Inflammatory macrophage treated with lipopolysaccharide for 4 hours (primary cell): ENCODE measurements at places on chromosomes 2 and 18.

DNA sequence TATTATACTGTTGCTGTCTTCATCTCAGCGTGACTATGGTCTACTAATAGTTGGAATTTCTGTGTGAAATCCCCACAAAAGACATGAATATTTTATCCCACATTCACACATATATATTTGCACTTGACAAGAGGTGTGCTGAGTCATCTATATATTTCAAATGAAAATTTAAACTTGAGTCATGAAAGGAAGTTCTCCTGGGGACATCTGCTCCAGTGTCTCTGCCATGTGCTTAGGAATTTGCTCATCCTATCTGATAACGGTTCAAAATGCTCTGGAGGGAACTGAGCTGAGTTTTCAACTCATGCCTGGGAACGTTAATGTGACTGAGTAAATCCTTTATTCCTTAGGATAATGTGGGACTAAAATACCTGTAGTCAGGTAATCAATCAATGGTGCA, 326.2 kb upstream of the MEX3C start:
- DNase-seq: no peak

- DNase-seq: no peak
These were observed 1.5 kb downstream of the COL5A2 start for GRCh38 chr2:189178054-189178453.

- DNase-seq: peak; percentile 48
These were observed 80.2 kb downstream of the SMAD4 start for GRCh38 chr18:51110073-51110797.

DNA sequence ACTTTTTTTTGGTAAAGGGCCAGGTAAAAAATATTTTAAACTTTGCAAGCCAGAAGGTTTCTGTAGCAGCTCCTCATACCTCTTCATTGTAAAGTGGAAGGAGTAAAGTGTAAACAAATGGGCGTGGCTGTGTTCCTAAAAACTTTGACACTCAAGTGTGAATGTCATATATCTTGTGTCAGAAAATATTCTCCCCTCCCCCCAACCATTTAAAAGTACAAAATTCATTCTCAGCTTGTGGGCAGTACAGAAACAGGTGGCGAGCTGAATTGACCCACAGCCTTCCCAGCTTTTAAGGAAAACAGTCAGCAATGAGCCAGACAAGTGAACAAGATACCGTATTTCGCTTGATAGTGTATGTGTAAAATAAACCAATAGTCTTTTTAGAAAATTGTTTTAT, 4.0 kb downstream of the YPEL5 start:
- no peak for DNase-seq
